ENCODE measurements at places on chromosomes 7 and 10.

- DNase-seq: no peak
Measured at GRCh38 chr7:134534633-134535032, 7.3 kb downstream of the AKR1B10 start.

DNA sequence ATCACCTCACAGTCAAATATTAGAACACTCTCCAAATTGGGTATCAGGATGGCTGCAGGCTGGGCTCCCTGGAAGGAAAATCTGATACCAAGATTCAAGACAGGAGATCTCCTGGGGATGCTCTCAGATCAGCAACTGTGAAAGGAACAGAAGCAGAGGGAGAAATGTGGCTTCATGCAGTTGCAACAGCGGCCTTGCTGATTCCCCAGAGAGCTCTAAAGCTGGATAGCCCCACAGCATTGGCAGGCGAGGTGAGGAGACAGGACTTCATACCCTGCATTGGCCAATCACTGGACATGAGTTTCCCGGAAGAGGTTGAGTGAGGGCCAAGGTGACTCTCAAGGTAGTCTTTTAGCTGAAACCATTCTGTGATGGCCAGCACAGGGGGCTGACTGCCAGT lies 190.6 kb downstream of the PTPN20 start:
- no peak for DNase-seq

DNA sequence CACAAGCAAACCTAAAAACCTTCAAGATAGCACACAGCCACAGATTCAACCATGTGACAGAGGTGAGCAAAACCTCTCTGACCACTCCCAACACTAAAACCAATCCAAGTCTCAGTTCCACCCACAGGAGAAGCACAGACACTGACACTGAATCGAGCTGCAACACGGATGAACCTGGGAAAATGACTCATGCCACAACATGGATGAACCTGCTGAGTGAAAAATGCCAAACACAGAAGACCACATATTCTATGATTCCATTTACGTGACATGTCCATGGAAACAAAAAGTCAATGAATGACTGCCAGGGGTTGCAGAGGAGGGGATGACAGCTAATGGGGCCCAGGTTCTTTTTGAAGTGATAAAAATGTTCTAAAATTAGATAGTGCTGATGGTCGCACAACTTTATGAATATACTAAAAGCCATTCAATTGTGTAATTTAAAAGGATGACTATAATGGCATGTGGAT lies 22.0 kb downstream of the CYTH3 start:
- DNase-seq: no peak

GRCh38 chr10:129744134-129745111 lies 219.7 kb downstream of the EBF3 start:
- DNase-seq: no peak

DNA sequence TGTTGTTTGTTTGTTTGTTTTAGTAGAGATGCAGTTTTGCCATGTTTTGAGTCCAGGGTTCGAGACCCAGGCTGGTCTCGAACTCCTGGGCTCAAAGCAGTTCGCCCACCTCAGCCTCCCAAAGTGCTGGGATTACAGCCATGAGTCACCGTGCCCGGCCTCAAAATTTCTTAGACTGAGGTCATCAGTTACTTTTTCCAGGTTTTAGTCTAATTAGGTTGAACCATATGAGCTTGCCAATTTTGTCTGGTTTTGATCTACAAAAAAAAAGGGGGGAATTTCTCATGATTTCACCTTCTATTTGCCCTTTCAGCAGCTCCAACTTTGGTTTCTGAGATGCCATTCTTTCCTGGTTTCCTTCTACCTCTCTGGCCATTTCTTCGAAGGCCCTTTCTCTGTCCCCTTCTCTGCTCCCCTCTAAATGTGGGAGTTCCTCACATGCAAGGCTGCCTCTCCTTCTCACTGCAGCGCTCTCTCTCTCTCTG lies 5.5 kb downstream of the CUEDC2 start:
- no peak for DNase-seq

- no peak for DNase-seq
Measured at GRCh38 chr7:50227726-50228125, 76.8 kb upstream of the IKZF1 start.

DNA sequence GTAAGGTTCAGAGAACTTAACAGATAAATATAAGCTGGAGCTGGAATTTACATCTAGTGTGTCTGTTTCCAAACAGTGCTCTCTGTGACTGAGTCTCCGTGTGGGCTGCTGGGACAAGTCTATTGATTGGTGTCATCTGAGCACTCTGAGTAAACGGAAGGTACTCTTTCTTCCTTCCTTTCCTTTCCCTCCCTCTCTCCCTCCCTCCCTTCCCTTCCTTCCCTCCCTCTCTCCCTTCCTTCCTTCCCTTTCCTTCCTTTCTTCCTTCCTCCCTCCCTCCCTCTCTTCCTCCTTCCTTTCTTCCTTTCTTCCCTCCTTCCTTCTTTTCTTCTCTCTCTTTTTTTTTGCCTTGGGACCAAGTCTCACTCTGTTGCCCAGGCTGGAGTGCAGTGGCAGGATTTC lies 61.8 kb downstream of the ANKRD61 start:
- no peak for DNase-seq

All from ACHN (cell line).